ENCODE measurements at places on chromosomes 1 and 21.

GRCh38 chr1:246827396-246827795, 103.2 kb downstream of the SCCPDH start:
- no peak for DNase-seq

DNA sequence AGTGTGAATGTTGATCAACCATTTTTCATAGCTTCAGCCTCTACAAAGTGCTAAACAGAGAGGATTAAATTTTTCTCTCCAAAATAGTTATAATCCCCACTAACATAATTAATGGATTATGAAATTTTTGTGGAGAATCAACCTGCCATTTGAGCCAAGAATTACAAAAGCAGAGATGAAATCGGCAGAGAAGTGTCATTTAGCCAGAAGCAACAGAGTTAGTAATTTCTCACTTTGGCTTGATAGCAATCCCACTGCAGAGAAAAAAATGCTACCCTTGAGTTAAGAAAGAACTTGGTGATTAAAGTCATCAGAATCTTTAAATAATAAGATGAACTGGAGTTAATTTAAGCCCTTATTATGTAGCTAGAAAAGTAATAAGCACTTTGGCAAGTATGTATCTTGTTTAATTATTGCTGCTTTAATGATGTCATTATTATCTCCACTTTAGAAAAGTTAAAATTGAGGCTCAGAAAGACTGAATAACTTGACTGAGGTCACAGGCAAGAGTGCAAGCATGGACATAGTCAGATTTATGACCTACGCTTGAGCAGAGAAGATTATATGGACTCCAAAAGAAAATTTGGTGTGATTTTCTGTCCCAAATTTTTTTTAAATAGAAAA, 37.3 kb downstream of the RGS4 start:
- DNase-seq: no peak

DNA sequence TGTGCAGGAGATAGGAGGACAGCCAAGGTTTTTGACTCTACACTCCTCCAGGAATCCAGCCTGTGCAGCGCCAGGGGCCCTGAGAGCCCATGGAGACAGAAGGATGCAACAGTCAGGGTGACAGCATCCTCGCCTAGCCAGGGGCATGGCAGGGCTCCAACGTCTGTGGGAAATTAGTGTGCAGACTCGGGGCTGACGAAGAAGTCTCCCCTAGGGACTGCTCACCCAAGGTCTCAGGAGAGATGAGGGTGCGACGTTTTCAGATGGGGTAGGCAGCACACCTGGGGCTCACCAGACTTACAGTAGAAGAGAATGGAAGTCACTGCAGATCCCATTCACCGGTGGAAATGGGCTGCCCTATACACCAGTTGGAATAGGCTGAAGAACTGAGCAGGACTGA, 241.7 kb downstream of the SETD4 start:
- no peak for DNase-seq

- DNase-seq: peak; percentile 37
Observed at GRCh38 chr1:93758842-93759515, 77.3 kb upstream of the BCAR3 start.

GRCh38 chr1:174114788-174115448, 44.4 kb upstream of the RABGAP1L start:
- DNase-seq: peak; percentile 54

DNA sequence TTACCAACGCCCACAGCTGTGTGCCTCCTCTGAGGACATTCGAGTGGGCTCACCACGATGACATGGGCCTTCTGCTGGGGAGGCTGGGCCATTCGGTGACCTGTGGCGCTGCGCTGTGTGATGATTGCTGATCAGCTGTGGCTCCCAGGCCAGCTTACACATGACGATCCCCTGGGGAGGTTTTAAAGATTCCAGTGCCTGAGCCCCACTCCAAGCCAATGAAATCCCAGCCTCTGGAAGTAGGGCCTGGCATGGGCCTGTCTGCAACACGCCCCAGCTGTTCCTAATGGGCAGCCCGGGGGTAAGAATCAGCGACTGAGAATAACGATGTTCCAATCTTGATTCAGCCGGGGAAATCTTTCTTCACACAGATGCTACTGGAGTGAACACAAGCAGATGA, 153.7 kb downstream of the KCNJ6 start:
- no peak for DNase-seq

GRCh38 chr1:16612332-16613172, 812 bp downstream of the NBPF1 start:
- DNase-seq: peak; percentile 57

- peak; percentile 94 for DNase-seq
Observed at GRCh38 chr1:209839875-209840546, 12.2 kb downstream of the UTP25 start.

Measured in RCC 7860 (cell line).